ENCODE measurements at places on chromosomes 2 and 18. TPM values are rescaled to one million over a fixed set of nuclear protein-coding genes. Genes with fewer than 3 reads are reported as not detected.
A peak's percentile ranks its signal among the peaks of the same experiment; 100 is the strongest.

Gene PLGLB2
- 1.9 TPM for total RNA-seq

Gene SUPT7L
- 29.3 TPM for total RNA-seq

Gene DTNA
- not detected for total RNA-seq

Gene HOXD13
- not detected for total RNA-seq

Gene NLRC4
- not detected for total RNA-seq

GRCh38 chr2:18836436-18836835, 247.1 kb upstream of the NT5C1B start:
- no peak for DNase-seq

DNA sequence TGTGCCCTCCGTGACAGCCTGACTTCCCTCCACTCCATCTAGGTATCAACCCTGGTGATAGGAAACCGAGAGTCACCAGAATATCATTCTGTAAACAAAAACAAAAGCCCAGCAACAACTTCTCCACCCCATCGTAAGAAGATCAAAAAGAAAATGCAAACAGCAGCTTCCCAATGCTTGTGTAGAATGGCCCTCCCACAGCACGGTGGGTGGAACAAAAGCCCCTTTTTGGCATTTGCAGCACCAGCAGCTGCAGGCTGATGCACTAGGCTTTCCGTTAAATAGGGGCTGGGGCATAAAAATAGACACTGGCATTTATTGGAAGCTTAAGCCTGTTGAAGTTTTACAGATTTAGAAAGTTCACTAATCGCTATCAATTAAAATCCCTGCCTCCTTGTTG, 513.0 kb downstream of the GALR1 start:
- DNase-seq = no peak

- no peak for DNase-seq
Measured at GRCh38 chr2:53312721-53313120, 454.9 kb upstream of the CHAC2 start.

- no peak for DNase-seq
Measured at GRCh38 chr2:203948733-203949132, 12.2 kb downstream of the ICOS start.

GRCh38 chr18:74153793-74154192, 5.5 kb downstream of the TIMM21 start:
- DNase-seq = no peak

DNA sequence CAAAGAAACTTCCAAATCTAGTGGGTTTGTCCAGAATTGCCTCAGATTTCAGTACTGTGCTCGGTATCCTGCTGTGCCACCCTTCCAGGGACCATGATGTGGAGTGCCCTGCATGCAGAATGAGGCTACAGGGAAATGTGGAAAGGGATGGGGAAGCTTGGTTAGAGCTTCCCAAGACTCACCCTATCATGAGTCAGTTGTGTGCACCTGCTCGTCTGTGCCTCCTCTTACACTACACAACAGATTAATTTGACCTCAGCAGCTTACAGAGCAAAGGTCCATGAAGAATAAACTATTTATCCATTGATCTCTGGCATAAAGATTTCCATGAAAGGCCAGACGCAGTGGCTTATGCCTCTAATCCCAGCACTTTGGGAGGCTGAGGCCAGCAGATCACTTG, 21.3 kb upstream of the NCK2 start:
- DNase-seq = no peak

DNA sequence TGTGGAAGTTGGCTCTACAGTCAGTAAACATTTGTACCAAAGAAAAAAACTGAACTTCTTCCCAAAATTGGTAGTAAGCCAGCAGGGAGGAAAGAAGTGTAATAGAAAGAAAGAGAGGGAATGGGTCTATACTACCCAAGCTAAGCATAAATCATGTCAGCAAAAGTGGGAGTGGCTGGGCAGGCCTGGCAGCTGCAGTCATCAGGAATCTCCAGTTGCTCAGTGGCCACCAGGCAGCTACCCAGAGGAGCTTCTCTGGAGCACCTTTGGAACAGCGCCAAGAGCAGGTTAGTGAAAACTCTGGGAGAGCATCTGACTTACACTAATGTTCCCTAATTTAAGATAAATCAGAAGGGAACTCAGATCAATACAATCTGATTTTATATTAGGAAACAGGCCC, 14.3 kb downstream of the FRZB start:
- DNase-seq = no peak

DNA sequence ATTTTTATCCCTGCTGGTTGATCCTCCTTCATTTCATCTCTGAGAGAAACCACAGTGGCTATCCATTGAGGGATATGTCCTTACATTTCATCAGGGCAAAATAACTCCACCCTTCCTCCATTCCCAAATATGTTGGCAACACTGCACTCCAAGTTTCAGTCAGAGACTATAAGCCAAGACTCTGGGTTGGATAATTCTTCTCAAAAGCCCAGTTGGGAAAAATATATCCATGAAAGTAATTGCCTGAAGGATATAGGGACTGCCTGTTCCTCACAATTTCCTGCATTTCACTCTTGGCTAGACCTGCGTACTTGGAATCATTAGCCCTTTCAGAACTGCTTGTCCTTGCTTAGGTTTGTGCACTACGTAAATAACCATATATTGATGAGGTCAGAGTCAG, 27.9 kb upstream of the EPB41L3 start:
- no peak for DNase-seq

- peak; percentile 92 for DNase-seq
Measured at GRCh38 chr2:112661656-112662305, 16.0 kb downstream of the SLC20A1 start.

- DNase-seq = no peak
Measured at GRCh38 chr2:186467421-186467820, 18.6 kb upstream of the ZC3H15 start.

DNA sequence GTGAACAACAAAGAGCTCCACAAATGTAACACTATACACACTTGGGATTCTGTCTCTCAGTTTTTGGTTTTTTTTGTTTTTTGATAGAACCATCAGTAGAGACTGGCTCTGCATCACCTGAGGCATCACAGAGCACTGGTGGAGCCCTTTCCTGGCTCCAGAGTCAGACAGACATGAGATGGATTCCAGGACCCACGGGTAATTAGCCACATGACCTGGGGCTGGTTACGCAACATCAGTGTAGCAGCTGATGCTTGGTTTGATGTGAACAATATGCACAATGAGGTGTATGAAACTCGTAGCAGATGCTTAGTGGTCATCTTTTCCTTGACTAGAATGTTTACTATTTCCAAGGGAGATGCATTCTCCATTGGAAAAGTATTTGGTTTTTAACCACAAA, 40.7 kb downstream of the CMPK2 start:
- DNase-seq = no peak

GRCh38 chr2:166090908-166091307, 36.9 kb downstream of the SCN1A start:
- DNase-seq = no peak

GRCh38 chr2:240983361-240983995, 14.9 kb upstream of the SNED1 start:
- peak; percentile 51 for DNase-seq

- DNase-seq = no peak
Measured at GRCh38 chr2:86769838-86770237, 20.9 kb downstream of the CD8A start.
